ENCODE measurements at places on chromosomes 4 and X.

GRCh38 chr4:72895408-72895807, 174.1 kb downstream of the COX18 start:
- DNase-seq, result no peak

DNA sequence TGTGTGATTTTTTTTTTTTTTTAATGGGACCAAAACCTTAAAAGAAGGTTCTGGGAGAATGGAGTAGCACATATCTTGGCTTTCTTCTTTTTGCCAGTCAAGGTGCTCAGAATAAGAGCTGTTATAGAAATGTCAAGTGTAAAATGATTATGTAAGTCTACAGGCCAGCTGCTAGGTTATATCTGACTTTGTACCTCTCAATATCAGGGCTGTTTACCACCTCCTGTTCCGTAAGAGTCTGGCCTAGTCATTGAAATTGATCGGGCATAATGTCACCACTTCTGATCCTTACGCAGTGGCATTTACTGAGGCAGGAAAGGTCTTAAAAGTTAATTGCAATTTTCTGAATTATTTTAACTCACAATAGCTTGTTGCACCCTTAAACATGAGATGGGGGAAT, 41.1 kb downstream of the LIMCH1 start:
- no peak for DNase-seq

DNA sequence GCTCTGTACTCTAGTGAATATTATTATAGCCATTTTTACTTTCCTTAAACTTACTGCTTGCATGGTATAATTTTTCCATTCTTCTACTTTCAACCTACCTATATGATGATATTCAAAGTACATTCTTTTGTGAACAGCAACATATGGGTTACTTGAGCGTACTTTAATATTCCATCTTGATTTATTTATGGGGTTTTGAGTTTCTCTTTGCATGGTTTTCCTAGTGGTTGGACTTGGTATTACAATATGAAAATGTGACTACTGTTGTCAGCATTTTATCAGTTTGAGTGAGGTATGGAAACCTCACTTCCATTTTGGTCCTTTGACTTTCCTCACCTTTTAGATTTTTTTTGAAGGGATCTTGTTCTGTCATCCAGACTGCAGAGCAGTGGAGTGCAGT, 35.9 kb downstream of the ADGRG4 start:
- DNase-seq, result no peak

- no peak for DNase-seq
Measured at GRCh38 chr4:78691334-78691754, 84.8 kb upstream of the BMP2K start.

DNA sequence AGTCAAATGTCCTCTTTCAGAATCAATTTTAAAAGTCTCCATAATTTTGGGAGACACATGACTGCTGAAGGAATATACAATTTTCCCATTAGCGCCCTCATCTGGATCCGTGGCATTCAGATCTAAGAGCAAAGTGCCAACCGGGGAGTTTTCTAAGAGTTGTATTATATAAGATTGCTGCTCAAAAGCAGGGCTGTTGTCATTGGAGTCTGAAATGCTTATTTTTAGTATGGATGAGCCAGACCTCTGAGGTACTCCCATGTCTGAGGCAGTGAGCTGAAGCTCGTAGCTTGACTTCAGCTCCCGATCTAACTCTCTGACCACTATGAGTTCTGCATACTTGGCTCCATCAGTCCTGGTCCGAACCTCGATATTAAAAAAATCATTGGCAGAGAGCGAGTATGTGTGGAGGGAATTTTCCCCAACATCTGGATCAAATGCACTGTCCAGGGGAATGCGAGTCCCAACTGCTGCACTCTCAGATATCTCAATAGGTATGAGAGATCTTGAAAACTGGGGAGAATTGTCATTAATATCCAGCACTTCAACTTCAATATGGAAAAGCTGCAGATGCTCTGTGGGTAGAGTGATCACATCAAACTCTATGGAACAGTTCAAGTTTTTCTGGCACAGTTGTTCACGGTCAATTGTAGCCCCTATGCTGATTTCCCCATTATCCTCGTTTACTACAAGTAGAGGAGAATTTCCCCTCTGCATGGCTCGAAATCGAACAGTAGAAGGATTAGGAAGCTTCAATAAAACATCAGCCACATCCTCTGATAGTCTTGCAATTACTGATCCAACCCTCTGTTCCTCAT, 917 bp downstream of the PCDH18 start:
- DNase-seq, result no peak

DNA sequence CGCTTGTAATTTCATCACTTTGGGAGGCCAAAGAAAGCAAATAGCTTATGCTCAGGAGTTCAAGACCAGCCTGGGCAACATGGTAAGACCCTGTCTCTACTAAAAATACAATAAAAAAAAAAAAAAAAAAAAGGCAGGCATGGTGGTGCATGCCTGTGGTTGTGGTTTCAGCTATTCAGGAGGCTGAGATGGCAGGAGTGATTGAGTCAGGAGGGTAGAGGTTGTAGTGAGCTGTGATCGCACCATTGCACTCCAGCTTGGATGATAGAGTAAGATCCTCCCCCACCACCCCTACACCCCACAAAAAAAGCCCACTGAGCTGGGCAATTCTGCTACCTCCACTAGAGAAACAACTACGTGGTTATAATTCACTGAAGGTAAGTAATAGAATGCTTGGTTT, 118.8 kb upstream of the PCDH18 start:
- no peak for DNase-seq

GRCh38 chr4:120055162-120055561, 11.5 kb downstream of the MAD2L1 start:
- DNase-seq, result no peak

DNA sequence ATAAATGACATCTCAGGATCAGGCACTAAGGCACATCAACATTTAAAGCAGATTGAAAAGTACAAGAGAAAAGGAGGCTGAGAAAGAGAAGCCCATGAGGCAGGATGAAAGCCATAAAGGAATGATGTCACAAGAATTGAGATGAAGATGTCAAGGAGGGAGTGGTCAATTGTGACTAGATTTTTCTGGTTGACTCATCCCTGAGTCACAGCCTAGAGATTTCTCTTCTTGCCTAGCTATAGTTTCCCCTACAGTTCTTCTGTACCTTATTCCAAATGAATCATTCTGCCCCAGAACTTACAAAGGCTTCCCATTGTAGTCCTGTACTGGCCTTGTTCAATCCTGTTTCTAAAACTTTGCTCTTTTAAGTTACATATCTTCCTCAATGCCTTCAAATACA, 3.4 kb upstream of the USP53 start:
- peak; percentile 7 for DNase-seq

DNA sequence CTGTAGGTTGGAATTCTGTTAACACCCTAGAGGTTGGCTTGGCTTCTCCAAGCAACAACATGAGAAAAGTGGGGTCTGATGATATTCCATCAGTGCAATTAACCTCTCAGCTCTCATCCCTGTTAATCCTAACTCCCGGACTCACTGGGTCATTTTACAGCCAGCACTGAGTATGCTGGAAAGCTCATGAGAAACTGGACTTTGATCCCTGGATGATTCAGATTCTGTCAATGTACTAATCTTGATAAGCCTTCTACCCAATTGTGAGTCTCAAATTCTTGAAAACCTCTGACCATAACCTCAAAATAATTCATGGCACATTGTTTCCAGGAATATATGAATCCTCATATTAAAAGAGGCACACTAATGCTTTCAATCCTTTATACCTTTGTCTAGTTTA, 244.3 kb upstream of the DCAF8L1 start:
- DNase-seq, result no peak

DNA sequence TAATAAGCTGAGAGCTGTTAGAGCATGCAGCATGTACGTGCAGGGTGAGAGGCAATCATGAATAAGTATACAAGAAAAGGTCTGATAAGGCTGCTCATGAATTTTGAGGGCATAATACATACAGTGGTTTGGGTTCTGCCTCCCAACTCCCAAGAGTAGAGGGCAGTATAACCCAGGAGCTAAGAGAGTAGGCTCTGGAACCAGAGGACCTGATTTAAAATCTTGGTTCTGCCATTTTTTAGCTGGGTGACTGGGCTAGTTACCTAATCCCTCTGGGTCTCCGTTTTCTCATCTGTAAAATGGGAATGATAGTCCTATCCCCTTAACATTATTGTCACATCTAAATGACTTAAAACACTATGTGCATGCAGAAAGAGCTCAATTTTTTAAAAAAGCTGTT, 85.3 kb downstream of the LNX1 start:
- no peak for DNase-seq

GRCh38 chr4:182604161-182604622, 313.0 kb downstream of the DCTD start:
- DNase-seq, result no peak

GRCh38 chr4:122503214-122503613, 46.7 kb upstream of the IL2 start:
- DNase-seq, result no peak

DNA sequence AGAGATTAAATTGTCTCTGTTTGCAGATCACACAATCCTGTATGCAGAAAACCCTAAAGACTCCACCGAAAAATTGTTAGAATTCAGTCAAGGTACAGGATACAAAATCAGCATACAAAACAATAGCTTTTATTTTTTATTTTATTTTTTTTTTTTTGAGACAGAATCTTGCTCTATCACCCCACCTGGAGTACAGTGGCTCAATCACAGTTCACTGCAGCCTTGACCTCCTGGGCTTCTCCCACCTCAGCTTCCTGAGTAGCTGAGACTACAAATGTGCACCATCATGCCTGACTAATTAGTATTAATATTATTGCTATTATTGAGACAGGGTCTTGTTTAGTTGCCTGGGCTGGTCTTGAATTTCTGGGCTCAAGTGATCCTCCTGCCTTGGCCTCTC, 8.9 kb upstream of the PLXNB3 start:
- DNase-seq, result no peak

GRCh38 chr4:137238456-137239162, 293.7 kb downstream of the PCDH18 start:
- no peak for DNase-seq

GRCh38 chrX:499870-500364, 113.2 kb upstream of the PPP2R3B start:
- DNase-seq, result no peak

DNA sequence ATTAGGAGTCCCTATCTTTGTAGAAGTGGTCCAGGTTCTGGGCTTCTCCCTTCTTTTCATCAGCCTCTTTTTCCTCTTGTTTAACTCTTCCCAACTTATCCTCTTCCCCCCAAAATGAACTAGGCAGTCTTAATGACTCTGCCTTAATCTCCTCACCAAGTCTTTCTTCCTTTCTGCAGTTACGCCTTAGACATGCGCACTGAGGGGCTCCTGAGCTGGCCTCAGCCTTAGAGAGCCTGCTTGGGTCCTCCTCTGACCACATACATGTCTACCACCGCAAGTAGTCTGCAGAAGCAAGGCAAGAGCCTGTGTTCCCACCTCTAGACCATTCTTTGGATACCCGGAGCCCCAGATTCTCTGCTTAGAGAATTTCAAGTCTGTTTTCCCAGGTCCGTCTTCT, 199.9 kb downstream of the MGST2 start:
- no peak for DNase-seq

GRCh38 chr4:130074096-130074495, 978.1 kb downstream of the C4orf33 start:
- DNase-seq, result no peak

DNA sequence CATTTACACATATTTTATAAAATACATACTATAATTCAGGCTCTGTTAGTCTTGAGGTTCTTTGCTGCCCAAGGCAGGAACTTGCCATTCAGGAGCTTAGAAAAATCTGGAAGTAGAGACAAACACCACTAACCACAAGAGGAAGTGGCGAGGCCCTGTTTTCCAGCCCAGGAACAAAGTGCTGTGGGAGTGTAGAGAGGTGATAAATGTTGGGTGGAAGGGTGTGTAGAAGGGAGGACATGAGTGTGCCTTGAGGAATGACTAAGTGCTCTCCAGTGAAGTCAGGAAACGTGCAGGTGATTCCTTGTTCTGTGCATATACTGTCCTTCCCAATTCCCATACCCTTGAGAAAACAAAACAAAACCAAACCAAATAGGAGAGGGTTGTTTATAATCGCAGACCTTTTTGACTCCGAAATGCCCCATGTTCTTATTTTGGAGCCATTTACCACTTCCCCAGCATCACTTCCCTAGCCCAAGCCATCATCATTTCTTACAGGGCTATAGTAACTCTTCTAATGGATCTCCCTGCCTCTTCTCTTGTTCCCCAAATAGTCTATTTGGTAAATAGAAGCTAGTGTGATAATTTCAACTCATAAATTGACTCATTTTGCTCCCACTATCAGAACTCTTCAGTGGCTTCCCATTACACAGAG, 83.2 kb downstream of the GPAT3 start:
- DNase-seq, result no peak

DNA sequence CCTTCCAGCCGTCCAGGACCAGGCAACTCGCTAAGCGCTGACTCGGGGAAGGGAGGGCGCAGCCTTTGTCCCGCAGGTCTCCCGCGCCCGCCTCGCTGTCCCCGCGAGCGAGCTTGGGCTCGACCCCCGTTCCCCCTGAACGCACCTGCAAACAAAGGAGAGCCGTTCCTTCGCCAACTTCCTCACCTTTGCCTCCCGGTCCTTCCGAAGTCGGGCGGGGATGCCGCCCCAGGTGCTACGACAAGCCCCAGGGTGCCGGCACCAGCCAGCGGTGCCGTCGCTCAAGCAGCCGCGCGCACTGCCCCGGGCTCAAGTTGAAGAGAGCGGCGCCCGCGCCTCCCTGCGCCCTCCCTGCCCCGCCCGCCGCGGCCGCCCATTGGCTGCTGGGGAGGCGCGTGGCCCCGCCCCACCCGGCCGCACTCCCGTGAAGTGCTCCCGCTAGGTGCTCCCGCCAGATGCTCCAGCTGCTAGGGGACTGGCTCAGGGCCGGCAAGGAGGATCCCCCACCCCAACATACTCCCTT, 107.1 kb downstream of the NSUN7 start:
- DNase-seq, result peak; percentile 82

- DNase-seq, result no peak
Measured at GRCh38 chrX:118973389-118974087, 880 bp upstream of the LONRF3 start.

DNA sequence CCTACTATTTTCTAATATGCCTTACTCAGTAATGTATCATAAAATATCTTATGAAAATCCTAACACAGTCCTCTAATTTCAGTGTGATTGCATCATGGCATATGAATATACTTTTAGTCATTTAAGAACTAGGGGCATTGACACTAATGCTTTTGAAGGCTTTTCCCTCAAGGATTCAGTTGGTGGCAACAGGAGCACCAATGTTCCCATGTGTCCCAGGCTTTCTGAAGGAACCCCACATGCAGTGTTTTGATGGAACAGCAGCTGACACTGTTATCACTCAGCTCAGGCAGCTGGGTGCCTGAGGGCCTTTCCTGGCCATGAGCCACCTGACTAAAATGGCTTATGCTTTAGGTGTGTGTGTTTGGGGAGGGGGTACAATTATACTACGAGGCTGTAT, 348.3 kb downstream of the ARHGAP24 start:
- DNase-seq, result no peak

Data from GM20000 (cell line).